ENCODE measurements at places on chromosomes 1 and 21.

DNA sequence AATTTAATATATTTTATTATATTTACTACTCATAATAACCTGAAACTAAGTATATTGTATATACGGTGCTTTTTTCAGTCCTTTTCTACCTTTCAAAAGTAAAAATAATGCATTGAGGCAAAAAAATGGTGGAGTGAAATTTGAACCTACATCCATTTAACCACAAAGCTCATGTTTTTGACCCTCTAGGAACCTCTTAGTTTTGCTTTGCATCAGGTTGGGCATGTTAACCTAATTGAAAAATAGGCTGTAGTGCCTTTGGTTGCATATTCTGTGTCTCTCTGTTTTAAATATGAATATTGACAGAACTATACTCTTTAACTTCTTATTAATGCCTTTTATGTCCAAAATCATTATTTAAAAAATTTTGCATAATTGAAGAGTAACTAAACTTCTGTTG is 3.8 kb downstream of the SGIP1 start:
- no peak for DNase-seq

GRCh38 chr1:229131243-229132105 is 139.4 kb upstream of the RAB4A start:
- no peak for DNase-seq

DNA sequence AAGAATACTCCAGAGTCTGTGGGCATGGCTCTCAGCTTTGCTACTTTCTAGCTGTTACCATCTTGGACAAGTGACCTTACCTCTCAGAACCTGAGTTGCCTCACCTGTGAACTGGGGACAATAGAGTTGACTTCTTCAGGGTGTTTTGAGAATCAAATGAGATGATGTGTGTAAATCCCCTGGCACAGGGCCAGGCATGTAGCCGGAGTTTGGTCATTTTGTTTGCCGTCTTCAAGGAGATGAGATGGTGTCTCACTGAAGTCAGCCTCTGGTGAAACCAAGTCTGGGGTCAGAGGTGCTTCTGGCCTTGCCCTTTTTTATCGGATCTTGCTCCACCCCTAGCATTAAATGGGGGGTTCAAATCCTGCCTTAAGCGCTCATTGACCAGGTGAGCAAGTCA is 149.2 kb upstream of the TMEM51 start:
- no peak for DNase-seq

- no peak for DNase-seq
Measured at GRCh38 chr1:69269491-69269890, 298.2 kb upstream of the LRRC7 start.

DNA sequence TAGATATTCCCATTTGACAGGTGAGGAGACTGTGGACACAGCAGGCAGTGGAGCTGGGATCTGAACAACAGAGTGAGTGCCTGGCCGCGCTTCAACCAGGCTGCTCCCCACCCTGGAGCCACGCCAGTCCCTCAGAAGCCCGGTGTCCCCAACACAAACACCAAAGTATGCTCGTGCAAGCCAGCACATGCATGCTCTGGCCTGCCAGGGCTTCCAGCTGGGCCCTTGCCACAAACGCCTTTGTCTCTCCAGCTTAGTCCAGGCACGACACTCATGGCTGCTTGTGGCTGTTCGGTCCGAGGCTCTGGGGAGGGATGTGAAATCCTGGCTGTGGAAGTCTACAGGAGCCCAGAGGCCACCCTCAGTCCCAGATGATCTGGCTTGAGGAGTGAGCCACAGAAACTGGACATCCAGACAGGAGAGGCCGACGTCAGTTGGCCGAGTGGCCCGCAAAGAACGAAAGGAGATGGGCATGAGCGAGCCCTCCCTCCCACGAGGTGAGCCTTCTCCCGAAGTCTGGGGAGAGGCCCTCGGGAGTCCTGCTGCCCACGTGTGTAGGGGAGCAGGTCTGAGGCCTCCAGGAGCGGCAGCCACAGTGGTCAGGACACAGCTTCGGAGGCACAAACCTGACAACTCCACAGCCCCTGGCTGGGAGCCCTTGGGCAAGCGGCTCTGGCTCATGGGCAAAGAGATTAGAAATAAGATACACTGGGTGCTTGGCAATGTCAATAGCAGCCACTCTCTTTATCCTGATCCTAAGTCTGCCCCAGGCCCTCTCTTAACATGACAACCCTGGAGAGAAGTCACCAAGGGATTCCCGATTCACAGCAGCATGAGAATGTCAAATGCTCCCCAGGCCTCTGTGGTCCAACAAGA is 117.1 kb upstream of the IFFO2 start:
- DNase-seq: no peak

DNA sequence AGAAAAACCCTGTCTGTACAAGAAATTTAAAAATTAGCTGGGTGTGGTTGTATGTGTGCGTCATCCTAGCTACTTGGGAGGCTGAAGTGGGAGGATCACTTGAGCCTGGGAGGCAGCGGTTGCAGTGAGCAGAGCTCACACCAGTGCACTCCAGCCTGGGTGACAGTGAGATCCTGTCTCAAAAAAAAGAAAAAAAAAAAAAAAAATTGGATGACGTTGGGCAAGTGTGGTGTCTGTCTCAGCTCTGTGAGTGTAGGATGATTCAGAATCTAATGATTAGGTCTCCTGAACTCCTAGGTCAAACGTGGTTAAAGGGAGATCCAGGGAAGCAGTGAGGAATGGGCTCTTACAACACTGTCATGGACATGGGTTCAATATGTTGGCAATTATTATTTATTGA is 435.9 kb downstream of the KIF26B start:
- DNase-seq: no peak

DNA sequence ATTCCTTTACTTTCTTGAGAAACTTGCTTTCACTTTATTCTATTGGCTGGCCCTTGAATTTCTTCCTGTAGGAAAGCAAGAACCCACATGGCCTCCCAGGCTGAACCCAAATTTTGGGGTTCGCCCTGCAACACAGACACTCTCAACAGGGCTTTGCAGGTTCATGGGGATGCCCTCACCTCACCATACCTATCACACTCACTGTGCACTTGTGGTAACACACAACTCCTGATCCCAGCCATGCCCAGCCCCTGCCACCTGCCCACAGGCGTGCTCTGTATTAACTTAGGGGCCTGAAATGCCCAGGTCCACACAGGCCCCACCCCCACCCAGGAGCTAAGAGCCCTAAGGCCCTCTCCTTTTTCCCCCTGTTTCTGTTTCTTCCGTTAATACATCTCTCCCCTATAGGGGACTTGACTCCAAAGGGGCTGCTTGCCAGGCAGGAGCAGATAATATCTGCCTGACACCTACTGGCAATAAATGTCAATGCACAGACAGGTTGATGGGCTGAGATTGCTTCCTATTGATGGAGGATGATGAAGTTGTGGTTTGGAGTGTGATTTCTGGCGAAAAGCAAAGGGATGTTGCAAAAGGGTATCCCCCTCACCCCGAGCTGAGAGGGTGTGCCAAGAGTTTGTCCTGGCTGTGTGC is 171.5 kb downstream of the AJAP1 start:
- no peak for DNase-seq

DNA sequence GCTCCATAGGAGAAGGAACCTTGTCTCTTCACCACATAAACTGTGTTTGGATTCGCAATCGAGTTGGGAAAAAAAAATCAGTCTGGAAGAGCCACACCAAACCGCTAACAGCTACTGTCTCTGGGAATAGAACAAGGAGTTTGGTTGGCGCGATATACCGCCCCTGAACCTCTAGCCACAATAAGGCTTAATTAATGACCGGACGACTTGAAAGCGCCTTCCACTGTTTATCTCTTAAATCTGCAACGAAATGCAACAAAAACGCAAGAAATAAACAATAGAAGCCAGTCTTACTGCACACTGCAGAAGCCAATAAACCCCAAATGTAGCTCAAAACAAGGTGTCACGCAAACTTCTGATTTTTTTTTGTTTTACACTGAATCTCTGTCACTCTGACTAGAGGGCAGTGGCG is 10.9 kb downstream of the BTBD19 start:
- no peak for DNase-seq

- no peak for DNase-seq
Measured at GRCh38 chr1:178941261-178941689, 70.4 kb upstream of the ANGPTL1 start.

DNA sequence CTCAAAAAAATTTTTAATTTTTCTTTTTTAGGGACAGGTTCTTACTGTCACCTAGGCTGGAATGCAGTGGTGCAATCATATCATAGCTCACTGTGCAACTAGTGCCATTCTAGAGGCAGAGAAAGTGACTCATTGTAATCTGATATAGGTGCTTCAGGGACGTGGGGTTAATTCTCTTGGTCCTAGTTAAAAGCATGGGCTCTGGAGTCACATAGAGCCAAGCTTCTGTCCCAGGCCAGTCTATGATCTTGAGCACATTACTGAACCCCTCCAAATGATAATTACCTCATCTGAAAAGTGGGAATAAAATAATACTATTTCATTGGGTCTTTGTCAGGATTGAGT is 1.1 kb upstream of the ADIPOR1 start:
- no peak for DNase-seq

DNA sequence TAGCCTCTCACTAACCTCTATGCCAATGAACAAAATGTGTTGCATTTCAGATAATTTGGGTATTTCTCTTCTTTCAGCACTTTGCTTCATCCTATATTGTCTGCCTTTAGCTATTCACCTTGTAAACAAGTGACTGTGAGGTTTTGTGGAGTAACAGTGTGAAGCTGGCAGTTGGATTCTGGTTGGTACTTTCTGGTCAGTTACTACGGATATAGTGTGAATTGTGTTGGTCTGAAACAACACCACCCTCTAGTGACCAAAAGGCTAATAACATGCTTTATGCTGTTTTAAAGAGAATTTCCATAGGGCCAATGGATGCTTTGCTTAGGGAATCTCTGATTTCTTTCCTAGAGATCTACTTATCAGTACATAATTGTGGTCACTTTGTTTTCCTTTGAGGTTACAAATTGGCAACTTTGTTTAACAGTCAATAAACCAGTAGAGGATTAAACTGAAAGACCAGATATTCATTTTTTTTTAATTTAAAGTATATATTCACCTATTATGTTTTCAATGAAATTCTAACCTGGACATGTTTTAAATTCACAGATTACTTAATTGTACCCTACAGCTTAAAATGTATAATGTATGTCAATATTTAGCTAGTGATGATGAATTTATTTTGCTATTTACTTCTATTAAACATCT is 2.5 kb upstream of the PTGER3 start:
- DNase-seq: no peak

- no peak for DNase-seq
Measured at GRCh38 chr1:73516451-73516850, 681.5 kb downstream of the LRRIQ3 start.

GRCh38 chr1:77313491-77313890 is 31.7 kb downstream of the AK5 start:
- no peak for DNase-seq

DNA sequence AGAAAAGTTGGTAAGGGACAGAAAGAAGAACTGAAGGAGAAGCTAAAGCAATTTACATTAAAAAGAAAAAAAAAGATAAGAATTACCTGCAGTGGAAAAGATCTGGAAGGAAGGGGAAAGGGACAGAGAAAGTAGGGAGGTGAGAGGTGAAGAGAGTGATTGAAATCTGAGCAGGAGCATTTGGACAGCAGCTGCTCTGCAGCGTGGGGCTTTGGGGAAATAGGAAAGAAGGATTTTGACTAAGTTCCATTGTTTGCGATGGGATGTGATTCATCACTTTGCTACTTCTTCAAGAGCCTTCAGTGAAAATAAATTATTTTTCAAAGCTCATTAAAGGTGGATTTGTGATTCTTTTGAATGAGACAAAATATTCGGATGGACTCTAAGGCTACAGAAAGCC is 26.1 kb upstream of the NMNAT2 start:
- DNase-seq: no peak

- no peak for DNase-seq
Measured at GRCh38 chr21:14754259-14754604, 208.1 kb upstream of the SAMSN1 start.

DNA sequence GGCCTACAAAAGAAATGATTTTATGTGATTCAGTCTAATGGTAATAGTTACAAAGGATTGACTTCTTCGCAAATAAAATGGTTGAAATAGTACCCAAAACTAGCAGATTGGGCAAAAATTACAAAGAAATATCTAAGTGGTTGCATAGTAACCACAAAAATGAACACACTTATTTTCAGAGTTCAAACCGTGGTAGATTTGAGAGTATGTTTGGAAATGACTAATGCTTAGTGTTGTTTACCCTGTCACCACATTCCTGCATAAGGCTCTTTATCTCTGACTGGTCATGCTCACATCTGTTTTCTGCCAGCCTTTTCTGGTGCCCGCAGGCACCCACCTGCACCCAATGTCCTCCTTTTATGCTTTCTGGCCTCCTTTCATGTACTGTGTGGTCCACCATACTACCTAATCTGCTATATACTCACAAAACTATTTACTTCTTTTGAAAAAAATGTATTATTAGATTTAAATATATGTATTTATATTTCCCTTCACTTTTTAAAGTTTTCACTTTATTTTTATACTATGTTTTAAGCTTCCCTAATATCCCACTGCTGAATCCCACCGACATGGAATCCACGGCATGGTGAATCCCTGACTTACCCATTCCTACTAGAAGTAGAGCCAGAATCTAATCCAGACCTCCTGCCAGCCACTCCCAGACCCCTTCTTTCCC is 30.3 kb downstream of the PTPRC start:
- DNase-seq: no peak

DNA sequence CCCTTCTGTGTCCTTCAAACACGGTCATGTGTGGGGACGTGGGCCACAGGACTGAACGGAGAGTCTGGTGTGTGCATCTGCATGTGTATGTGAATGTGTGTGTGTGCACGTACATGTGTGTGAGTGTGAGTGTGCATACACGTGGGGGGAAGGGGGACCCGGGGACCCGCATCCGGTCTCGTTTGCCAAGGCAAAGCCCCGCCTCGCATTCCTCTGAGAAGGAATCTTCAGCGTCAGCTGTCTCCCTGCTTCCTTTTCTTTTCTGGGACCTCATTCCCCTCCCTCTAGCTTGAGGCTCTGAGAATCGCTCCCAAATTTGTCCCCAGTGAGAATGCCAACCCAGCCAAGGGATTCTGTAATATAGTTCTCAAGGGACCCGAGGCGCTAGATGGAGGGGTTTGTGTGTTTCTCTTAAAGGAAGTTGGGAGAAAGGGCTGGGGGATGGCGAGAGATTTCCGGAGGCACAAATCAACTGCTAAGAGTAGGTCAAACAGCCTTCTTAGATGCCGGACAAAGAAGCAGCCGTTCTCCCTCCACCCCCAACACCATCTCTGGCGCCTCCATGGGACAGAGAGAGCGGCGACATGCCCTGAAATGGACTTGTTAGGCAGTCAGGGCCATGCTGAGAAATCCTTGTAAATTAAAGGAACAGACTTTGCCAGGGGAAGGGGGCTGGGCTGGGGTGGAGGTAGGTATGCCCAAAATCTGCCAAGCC is 6.6 kb downstream of the IFFO2 start:
- no peak for DNase-seq

- DNase-seq: no peak
Measured at GRCh38 chr21:36188081-36188681, 31.6 kb downstream of the DOP1B start.

- DNase-seq: no peak
Measured at GRCh38 chr1:40876891-40877290, 14.7 kb upstream of the CITED4 start.

GRCh38 chr1:45018599-45019230 is 6.7 kb downstream of the UROD start:
- no peak for DNase-seq

DNA sequence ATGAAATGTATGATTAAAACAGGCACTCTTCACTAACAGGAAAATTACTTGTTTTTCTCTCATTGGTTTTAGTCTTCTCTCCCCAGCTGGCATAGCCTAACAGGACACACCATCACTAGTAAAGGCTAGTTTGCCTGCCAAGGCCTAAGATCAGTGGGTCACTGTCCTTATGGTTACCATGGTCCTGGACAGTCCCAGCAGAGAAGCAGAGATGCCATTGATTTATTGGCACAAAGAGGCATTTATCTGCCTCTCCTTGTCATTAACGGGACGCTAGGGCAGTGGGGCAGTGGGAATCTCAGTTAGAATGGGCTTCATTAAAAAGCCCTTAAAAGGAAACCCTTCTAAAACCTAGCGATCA is 13.9 kb downstream of the CD247 start:
- no peak for DNase-seq

Measured in stimulated activated CD8-positive, alpha-beta memory T cell treated with anti-CD3 and anti-CD28 coated beads, Interleukin-4, amount 100 ng/mL, for 4 hours (primary cell).